ENCODE measurements at places on chromosomes 6 and 20.
A peak's percentile ranks its signal among the peaks of the same experiment; 100 is the strongest.

- peak; percentile 70 for DNase-seq
These were observed 38.8 kb downstream of the SESN1 start for GRCh38 chr6:109055771-109056235.

GRCh38 chr20:10074513-10074912 is 39.7 kb downstream of the ANKEF1 start:
- peak; percentile 98 for DNase-seq

DNA sequence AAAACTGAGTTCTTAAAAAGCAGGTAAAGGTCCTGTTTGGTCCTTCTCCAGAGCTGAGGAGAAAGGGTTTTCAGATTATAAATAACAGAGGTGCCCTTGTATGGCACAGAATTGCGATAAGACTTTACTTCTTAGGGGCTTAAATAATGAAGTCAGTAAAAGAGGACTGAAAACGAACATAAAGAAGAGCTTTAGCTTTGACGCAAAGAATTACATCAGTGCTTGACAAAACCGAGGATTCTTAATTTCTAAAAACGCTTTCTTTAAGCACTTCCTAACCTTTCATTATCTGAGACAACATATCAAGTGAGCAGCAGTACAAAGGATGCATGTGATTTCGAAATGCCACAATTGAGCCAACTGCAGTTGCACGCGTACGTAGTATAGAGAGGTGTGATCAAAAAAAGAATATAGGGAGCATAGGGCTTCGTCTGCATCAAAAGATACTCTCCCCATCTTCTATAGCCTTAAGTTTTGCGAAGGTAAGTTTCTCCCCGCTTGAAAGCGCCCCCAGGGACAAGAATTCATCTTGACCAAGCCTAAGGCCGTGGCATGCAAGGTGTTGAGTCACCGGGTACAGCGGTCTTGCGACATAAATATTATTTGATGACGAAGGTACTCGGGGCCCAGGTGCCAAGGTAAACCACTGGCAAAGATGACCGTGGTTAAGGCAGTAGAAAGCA is 778 bp upstream of the LOC128125822 start:
- peak; percentile 92 for DNase-seq

DNA sequence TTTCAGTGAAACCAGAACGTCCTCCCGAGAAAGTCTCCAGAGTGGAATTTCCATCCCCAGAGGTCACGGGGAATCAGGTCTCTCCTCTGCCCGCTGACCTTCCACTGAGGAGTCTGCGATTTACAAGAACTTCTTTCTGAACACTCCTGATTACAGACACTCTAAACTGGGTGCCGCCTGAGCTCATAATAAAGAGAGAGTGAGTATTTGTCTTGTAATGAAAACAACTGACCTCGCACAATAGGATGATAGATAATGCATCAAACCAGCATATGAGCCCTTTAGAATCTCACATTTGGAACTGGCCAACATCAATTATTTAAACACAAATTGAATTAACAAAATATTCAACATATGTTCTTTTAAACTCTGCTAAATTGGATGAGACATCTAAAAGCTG is 47.5 kb downstream of the DLL1 start:
- no peak for DNase-seq

DNA sequence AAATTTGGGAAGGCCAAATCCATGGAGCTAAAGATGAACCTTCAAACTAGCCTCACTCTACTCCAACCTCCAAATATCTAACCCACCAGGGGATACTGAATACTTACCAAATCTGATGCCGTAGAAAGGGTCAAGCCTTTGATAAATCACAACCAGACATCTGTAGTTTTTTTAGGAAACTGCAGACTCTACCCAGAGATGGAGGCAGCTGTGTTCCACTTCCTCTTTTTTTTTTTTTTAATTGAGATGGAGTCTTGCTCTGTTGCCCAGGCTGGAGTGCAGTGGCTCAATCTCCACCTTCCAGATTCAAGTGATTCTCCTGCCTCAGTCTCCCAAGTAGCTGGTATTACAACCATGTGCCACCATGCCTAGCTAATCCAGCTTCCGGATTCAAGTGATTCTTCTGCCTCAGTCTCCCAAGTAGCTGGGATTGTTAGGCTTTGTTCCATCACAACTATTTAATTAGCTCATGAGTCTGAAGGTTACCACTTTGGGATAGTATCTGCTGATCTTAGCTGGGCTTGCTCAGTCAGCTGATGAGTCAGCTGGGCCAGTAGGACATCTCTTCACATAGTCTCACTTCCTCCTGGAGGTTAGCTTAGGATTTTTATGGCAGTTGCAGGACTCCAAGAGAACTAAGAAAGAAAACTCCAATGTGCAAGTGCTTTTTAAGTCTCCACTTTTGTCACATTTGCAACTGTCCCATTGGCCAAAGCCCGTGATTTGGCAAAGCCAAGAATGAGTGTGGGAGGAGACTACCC is 13.3 kb downstream of the FRK start:
- DNase-seq, result peak; percentile 43

Measured in fibroblast of mammary gland (primary cell).